ENCODE measurements at places on chromosomes 4 and X.
A peak's percentile ranks its signal among the peaks of the same experiment; 100 is the strongest.

DNA sequence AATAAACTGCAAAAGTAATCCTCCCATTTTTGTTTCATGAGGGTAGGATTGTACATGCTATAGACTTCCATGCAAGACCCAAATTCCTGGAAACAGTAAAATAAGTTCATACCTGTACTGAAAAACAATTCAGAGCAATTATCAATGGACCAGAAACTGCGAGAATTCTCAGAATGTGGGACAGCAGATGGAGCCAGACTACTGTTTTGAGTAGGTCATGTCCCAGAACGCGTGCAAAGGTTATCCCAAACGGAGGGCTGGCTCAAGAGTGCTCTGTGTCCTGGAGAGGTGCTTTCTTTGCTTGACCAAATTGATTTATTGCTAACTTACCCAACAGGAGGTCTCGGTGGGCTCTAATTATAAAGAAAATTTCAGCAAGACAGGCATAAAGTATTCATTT, 1.7 kb upstream of the MAGEH1 start:
- peak; percentile 3 for DNase-seq

DNA sequence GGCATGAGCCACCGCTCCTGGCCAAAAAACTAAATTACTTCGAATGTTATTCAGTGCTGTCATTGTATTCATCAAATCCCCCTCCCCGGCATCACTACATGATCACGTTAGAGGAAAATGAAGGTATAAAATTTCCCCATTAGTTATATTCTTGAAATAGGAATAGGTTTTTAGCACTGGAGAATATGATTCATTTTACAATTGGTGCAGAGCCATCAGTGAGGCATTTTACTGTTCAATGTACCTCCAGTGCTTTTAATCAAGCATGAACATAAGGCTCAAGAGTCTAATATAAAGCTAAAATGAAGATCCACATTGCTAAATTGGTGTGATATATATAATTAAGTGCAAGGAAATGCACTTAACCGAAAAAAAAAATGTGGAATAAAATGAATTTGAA, 18.3 kb downstream of the KLF3 start:
- no peak for DNase-seq

GRCh38 chrX:125132274-125132673, 187.4 kb upstream of the TEX13C start:
- DNase-seq = peak; percentile 11

- DNase-seq = peak; percentile 40
These were observed 1.3 kb upstream of the FAT1 start for GRCh38 chr4:186724864-186725468.

- peak; percentile 20 for DNase-seq
These were observed 50.3 kb downstream of the ARHGAP10 start for GRCh38 chr4:147782087-147782781.

DNA sequence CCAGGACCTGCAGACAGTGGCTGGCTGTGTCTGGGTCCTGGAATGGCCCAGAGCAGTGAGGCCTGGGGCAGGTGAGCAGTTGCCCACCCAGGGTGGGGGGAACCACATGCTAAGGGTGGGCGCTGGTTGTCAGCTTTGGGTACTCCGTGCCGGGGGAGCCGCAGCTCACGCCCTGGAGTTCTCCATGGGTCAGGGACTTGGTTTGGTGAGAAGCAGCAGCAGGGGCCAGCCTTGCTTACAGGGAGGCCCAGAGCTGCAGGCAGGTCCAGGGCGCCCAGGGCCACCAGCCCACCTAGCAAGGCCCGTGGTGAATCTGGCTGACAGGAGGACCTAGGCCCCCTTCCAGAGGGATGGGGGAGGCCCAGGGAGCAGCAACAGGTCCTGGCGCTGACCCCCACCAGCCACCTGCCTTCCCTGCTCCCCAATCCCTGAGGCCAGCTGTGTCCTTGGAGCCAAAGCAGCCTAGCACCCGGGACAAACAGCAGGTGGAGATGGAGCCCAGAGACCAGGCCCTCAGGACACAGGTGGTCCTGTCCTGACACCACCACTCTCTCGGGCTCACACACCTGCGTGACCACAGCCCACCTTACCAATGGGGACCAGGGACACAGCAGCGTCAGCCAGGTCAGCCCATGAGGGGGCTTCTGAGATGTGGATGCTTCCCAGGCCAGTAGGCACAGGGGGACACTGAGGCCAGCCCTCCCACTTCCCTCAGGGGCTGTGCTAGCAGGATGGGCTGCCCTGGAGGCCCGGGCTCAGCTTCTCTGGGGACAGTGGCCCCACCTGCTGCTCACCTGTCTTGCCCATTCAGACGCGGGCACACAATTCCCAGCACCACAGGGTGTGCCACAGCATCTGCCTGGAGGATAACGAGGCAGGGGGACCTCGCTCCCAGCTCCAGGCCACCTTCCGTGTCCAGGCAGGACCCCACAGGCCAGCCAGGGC, 3.5 kb downstream of the MXD4 start:
- DNase-seq = no peak

- DNase-seq = no peak
These were observed 420.1 kb downstream of the ARAP2 start for GRCh38 chr4:35824231-35824630.

DNA sequence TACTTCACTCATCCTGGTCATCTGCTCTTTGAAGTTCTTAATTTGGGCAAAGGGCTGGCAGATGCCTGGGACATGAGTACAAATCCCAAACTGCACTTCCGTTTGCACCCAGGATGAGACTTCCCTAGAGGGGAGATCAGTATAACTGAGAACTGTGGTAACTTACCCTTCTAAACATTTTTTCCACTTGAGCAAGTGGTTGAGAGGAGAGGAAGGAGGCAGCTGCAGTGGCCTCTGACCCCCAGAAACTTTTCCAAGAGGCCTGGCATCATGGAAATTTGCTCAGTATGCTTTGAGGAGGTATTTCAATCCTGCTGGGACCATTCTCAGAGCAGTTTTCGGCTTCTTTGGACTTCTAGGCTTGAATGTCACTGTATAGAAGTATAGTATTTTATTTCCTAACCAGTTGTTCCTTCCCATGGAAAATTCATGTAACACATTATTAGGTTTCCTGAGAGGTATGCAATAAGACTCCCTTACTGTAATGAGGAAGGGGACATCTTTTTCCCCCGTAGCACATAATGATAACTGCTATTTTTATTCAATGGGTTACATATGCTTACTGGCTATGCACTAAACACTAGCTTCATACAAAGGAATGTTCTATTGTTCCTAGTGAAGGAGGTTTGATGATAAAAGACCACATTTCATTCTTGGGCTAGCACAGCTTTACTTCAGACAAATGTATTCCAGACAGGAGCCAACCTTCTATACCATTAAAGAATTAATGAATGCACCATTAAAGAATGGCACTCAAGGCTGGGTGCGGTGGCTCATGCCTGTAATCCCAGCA, 129.3 kb downstream of the SHROOM3 start:
- no peak for DNase-seq

- DNase-seq = no peak
These were observed 87.6 kb downstream of the HHIP start for GRCh38 chr4:144733566-144733965.

Measured in SW480 (cell line).